ENCODE measurements at places on chromosomes 11 and 22.

- DNase-seq, result no peak
Measured at GRCh38 chr11:96155627-96156378, 187.2 kb downstream of the MAML2 start.

DNA sequence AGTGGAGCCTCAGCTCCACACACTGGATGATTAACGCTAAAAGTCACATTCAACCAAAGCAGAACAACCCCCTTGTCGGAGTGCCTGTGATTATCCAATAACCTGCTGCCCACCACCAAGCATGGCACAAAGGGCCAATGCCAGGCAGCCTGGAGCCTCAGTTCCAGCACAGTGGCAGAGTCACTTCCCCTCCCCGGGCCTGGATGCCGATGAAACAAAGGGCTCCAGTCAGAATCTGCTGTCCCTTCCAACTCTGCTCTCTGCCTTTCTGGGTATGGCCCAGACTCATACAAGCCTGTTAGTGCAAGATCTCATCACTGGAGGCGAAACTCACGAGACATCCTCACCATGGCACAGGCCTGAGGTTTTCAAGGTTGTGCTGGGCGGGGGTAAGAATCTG lies 52.1 kb downstream of the CLTCL1 start:
- no peak for DNase-seq

DNA sequence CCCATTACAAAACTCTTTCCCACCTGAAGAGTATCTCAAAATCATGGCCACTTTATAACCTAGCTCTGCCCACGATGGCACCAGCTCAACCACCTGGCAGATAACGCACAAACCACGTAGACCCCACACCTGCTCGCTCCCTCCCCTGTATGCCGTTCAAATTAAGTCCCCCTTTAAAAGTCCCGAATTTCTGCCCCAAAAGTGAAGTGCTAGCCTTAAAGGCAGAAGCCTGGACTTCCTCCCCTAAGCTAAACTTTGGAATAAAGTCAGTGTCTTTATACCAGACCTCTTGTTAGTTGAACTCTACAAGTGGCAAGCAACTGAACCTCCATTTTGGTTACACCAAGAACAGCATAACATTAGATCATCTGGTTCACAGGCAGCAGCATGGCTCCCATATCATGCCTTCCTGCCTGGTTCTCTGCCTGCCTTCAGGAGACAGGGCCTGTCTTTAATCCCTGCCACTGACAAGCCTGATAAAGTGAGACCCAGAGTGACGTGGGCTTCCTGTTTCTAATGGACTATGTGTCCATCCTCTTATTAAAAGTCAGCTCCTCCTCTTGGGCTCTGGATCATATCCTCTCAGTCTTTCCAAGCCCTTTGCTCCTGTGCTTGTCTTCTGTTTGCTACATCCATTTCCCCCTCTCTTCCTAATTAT lies 32.6 kb upstream of the NNMT start:
- no peak for DNase-seq

GRCh38 chr22:21876486-21877176 lies 9.2 kb upstream of the MAPK1 start:
- DNase-seq, result no peak

DNA sequence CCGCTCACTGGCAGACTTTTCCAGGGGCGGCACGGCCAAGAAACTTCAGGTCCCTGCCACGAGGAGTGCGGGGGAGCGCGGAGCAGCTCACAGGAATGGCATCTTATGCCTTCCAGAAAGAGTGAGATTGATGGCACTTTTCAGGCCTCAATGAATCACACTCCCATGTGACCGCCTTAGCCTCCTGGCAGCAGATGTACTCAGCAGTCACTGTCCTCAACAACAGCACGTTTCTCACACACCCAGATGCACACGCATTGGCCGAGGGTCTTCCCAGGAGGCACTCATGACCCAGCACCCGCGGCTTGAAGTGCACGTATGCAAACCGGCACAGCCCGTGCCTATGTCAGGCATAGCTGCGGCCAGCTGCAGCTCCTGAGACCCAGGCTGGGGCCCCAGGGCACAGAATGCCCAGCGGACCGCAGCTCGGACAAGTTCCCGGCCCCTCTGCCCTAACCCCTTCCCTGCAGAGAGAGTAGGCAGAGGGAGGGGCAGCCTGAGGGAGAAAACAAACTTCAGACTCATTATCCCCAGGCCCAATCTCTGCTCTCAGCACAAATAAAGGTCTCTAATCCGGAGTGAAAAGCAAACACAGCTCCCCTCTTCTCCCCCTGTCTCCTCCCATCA lies 48.3 kb downstream of the RPUSD4 start:
- no peak for DNase-seq

DNA sequence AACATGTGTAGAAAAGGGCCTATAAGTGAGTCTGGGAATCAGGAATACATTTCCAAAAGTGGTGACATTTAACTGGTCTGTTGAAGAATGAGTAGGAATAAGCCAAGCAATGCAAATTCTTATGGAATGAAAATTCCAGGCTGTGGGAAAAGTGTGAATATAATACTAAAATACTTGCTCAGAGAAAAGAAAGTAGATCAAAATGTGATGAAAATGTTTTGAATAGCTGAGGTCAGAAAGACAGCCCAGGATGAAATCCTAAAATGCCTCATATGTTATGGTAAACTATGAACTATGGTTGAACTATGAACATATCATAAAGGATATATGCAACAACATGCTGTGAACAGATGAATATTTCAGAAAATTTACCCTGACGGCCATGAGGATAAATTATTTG lies 688.3 kb upstream of the FAT3 start:
- no peak for DNase-seq

DNA sequence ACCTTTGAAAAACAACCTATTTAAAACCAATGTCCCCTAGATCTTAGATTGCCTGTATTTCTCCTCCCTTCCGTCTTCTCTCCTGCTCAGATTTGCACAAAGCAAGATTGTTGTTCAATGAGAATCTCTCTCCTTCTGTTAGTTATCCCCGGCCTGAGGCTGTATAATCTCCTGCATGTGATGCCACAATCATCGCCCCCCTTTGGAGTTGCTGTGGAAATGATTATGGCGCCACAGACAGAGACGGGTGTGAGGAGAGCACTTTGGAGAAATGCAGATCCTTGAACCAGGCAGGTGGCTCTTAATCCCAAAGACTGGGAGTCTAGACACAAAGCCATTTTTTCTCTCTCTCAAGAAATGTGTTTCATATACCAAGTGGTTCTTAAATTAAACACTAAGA lies 941.3 kb downstream of the OPCML start:
- DNase-seq, result no peak

DNA sequence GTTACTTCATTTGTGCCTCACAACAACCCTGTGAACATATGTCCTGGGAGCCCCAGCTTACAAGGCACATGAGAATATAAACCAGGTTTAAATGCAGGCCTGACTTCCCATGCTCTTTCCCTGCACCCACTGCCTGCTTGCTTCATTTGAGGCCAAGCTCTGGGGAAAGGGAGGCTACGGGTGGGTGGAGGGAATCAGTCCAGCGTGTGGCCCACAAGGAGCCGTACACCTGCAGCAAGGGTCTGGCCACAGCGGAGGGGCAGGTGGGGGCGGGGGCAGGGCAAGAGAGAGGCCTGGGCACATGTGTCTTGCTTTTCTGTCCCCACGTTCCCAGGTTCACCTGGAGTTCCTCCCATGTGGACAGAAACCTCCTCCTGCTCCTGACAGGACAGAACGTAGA lies 26.2 kb downstream of the FAM83F start:
- peak; percentile 30 for DNase-seq

- DNase-seq, result no peak
Measured at GRCh38 chr11:93464927-93465540, 78.2 kb downstream of the SMCO4 start.

DNA sequence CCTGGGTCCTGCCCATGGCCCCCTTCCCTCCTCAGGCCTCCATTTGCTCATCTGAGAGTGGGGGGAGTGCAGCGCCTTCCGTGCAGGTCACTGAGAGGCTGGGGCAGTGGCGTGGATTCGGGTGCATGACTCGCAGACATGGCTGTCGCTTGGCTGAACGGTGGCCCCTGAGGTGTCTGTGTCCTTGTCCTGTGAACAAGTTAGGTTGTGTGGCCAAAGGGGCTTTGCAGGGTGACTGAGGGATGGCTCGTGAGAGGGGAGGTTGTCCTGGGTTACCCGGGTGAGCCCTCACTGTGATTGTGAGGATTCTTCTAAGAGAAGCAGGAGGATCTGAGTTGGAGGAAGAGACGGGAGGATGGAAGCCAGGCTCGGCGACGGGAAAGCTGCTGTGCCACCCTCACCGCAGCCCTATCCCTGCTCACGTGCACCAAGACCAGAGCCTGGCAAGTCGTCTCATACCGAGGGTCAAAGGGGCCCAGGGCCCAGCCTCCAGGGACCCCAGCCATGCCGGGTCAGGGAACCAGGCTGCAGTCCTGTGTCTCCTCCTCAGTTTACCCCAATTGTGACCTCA lies 79.1 kb downstream of the KCNQ1 start:
- DNase-seq, result no peak

DNA sequence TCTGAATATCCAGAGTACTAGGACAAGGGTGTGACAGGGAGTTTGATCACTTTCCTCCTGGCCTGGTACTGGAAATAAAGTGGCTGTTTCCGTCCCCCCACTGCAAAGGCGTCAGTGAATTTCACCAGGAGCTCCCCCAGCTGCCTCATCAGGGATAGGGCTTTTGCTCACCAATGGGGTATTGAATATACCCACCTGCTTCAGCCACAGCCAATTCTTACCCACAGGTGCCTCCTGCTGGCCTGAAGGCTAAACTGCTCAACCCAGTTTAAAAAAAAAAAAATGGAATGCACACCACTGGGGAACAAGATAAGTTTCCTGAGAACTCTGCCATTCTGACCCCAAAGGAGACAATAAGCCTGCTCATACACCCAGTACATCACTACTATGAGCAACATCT lies 65.3 kb upstream of the MS4A8 start:
- no peak for DNase-seq

- no peak for DNase-seq
Measured at GRCh38 chr11:20342347-20343141, 21.0 kb upstream of the HTATIP2 start.

- DNase-seq, result peak; percentile 38
Measured at GRCh38 chr11:62499944-62500649, 46.5 kb downstream of the AHNAK start.

- no peak for DNase-seq
Measured at GRCh38 chr11:126930091-126930841, 70.3 kb downstream of the KIRREL3 start.

GRCh38 chr22:33461698-33462434 lies 403.7 kb upstream of the SYN3 start:
- no peak for DNase-seq

GRCh38 chr11:70493089-70493474 lies 94.8 kb downstream of the CTTN start:
- no peak for DNase-seq

DNA sequence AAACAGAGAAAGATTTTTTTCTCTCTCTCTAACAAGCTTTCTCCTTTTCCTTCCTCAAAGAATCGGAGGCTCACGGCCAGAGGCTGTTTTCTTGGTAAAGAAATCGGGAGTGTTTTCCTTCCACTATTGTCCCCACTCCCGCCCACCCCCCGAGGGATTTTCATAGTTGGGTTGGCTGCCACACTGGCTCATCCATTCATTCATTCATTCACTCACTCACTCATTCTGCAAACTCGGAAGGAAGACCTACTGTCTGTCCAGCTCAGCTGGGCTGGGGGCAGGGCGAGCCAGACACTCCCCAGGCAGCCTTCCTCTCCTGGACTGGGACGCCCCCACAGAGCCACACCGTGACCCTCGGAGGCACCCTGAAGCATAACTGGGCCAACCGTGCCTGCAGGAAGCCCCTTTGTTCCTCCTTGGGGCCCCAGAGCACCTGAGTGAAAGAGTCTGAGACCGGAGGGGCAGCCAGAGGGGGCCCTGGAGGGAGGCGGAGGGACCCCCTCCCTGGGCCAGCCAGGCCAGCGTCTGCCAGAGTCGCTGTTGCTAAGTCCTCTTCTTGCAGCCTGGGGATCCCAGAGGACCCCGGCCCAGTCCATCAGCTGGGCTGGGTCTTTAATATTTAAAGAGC lies 17.0 kb downstream of the CDKN1C start:
- no peak for DNase-seq

DNA sequence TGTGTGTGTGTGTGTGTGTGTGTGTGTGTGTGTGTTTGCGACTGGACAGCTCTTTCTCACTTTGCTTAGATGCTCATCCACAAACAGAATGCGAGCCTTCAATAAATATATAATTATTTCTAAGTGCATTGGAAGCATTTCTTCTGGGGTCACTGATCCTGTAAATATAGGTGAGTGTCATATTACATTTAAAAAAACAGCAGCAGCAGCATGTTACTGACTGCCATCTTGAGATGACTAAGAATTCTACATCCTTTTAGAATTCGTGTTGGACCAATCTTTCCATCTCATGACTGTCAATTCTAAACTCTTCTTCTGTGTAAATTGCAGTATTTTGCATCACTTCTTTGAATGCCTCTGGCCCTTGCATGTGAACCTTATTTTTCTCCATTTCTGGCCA lies 238.0 kb upstream of the DDI1 start:
- DNase-seq, result no peak

DNA sequence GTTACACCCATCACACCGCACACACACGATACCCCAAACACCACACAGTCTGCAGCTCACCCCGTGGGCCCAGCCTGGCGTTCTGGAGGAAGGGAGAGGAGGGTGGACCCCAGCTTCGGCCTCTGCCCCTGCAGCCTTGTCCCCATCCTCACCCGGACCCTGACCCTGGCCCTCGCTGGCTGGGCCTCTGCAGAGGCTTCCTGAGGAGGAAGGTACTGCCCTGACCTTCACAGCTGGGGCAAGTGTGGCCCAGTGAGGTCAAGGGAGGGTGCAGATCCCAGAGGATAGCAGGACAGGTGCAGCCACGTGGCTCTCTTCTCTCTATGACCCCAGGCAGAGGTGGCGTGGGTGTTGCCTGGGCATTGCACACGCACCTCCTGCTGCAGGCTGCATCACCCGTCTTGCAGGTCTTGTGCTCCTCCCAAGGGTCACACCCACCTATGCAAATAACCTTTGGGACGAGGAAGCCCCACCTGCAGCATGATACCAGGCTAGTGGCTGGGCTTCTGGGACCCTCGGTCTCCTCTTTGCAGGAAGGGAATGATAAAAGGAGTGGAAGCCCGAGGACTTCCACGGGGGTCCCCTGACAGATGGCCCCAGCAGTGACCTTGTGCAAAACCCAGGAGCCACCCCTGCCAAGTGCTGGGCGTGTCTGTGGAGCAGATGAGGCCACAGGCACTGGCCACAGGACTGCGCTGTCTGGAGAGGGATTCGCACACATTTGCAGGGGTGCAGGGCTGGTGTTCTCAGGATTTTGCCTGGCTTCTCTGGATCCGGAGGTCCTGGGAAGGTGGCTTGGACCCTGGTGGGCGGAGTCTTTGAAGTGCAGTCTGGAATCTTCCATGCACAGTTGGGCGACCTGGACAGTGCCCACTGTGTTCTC lies 1241.5 kb downstream of the BRD1 start:
- no peak for DNase-seq

DNA sequence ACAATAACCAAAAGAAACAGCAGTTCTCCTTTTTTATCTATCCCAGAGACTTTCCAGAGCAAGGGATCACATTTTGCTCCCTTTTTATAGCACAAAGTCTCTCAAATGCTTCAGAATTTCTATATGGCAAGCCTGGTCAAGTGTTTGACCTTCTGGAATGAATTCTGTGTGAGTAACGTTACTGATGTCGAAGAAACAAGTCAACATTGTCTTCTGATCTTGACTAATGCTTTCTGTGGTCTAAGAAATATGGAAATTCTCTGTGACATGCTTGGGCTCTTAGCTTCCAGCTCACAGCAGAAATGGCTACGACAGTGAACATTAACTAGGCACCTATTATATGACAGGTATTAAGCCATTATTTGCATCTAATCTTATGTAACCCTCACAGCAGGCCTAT lies 411.7 kb downstream of the CADM1 start:
- DNase-seq, result no peak

- DNase-seq, result no peak
Measured at GRCh38 chr11:34501949-34502348, 11.6 kb downstream of the ELF5 start.

GRCh38 chr11:71095294-71095850 lies 157.0 kb downstream of the SHANK2 start:
- DNase-seq, result no peak

All from NCI-H2171 (cell line).